ENCODE measurements at places on chromosomes 5 and 9. TPM values are rescaled to one million over a fixed set of nuclear protein-coding genes. Genes with fewer than 3 reads are reported as not detected.

FSTL4 gene
- total RNA-seq = not detected

PRKACG gene
- total RNA-seq = not detected

ANKRD20A1 gene
- total RNA-seq = not detected

CPEB4 gene
- 16.3 TPM for total RNA-seq

IFNA21 gene
- not detected for total RNA-seq

SH3RF2 gene
- not detected for total RNA-seq

PRR16 gene
- total RNA-seq = 33.0 TPM

ZNF462 gene
- total RNA-seq = 5.0 TPM

PCDHGC3 gene
- 53.1 TPM for total RNA-seq

SOHLH1 gene
- total RNA-seq = not detected

BTNL8 gene
- total RNA-seq = not detected

STXBP1 gene
- total RNA-seq = 61.8 TPM

ASPN gene
- total RNA-seq = 6.3 TPM

TAF1L gene
- total RNA-seq = not detected

FRRS1L gene
- not detected for total RNA-seq

PCDHGB4 gene
- total RNA-seq = 7.6 TPM

SPATA6L gene
- 0.65 TPM for total RNA-seq

PLAA gene
- 27.5 TPM for total RNA-seq

OGN gene
- not detected for total RNA-seq

AHRR gene
- 33.7 TPM for total RNA-seq

F2RL1 gene
- total RNA-seq = 2.7 TPM
